Chondrocyte (in vitro differentiated cells): ENCODE measurements at places on chromosomes 5 and 9. TPM values are rescaled to one million over a fixed set of nuclear protein-coding genes. Genes with fewer than 3 reads are reported as not detected.

DNA sequence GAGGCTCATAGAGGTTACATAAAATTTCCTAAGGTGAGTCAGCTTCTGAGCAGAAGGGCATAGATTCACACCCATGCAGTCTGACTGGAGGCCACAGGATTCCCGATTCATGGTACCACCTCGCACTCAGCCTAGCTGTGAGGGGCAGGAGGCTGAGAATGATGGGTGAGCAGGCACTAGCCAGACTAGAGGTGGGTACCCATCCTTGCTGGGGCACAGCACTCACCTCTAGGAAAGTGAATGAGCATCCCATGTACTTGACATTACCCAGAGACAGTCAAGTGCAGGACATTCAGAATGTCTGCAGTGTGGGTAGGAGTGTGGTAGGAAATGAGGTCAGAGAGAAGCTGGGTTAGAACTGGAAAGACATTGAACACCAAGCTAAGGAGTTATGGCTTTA, 255.5 kb downstream of the CDK5RAP2 start:
- H3K4me1 ChIP-seq: no peaks in the 10 kb centered on the region
- H3K36me3 ChIP-seq: no peaks in the 10 kb centered on the region
- H3K4me3 ChIP-seq: no peak overlapping the region
- no peak for DNase-seq
- peaks cover 36% of the 10 kb centered on the region for H3K27me3 ChIP-seq
- H3K27ac ChIP-seq: no peak overlapping the region

PCDHGC3 gene
- 68.9 to 91.8 TPM (median 90.8 TPM) in 3 replicates for total RNA-seq

GRCh38 chr9:131304676-131305355, 15.3 kb downstream of the PLPP7 start:
- H3K36me3 ChIP-seq: no peaks in the 10 kb centered on the region
- H3K27ac ChIP-seq: no peak overlapping the region
- H3K27me3 ChIP-seq: no peaks in the 10 kb centered on the region
- no peak for DNase-seq
- H3K4me1 ChIP-seq: no peaks in the 10 kb centered on the region

ELOVL7 gene
- total RNA-seq: 0.22 to 0.40 TPM (median 0.28 TPM) in 3 replicates

- H3K4me3 ChIP-seq: no peak overlapping the region
- no peaks in the 10 kb centered on the region for H3K36me3 ChIP-seq
- DNase-seq: no peak
- no peak overlapping the region for H3K27ac ChIP-seq
- H3K4me1 ChIP-seq: peaks cover 23% of the 10 kb centered on the region
Measured at GRCh38 chr5:58923355-58923754, 340.5 kb downstream of the RAB3C start.

OR1J1 gene
- not detected in 3 replicates for total RNA-seq

- no peaks in the 10 kb centered on the region for H3K36me3 ChIP-seq
- no peak overlapping the region for H3K27ac ChIP-seq
- DNase-seq: no peak
Measured at GRCh38 chr5:4410151-4410550, 730.0 kb upstream of the ADAMTS16 start.

PWWP2A gene
- 14.1 to 20.8 TPM (median 18.5 TPM) in 3 replicates for total RNA-seq
